ENCODE measurements at places on chromosomes 12 and 14.
A peak's percentile ranks its signal among the peaks of the same experiment; 100 is the strongest.

- DNase-seq = peak; percentile 29
Observed at GRCh38 chr14:58607131-58607951, 30.4 kb upstream of the DACT1 start.

- DNase-seq = no peak
Observed at GRCh38 chr14:36212577-36212976, 36.1 kb upstream of the PTCSC3 start.

- no peak for DNase-seq
Observed at GRCh38 chr12:12399776-12400305, 43.0 kb downstream of the BORCS5 start.

- DNase-seq = no peak
Observed at GRCh38 chr12:42267413-42268190, 29.6 kb upstream of the YAF2 start.

DNA sequence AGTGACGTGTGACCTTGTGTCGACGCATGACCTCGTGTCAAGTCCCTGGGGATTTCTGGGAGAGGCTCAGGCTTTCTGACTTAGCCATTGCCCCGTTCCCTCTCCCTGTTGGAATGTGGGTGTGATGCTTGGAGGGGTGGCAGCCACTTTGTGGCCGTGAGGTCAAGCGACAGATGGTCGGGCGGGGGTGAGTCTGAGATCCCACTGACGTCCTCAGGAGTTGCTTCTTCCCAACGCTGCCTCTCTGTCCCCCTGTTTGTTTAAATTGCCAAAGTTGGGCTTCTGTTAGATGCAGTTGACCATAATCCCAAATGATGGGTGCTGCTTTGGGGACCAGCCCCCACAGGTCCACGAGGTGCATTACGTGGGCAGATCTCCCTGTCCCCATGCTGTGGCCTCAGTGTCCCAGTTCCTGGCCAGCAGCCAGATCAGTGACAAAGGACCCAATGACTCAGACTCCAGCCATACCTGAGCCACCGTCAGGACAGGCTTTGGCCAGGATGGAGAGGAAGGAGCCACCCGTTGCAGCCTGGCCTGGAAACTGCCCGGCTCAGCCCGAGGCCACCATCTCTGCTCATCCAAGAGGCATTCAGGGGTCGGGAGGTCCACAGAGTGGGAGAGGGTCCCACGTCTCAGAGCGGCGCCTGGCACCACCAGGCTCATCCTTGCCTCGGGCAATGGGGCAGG lies 34.4 kb upstream of the GALNT9 start:
- DNase-seq = no peak

- DNase-seq = no peak
Observed at GRCh38 chr14:75252254-75252837, 26.3 kb upstream of the FOS start.

GRCh38 chr14:51382506-51382905 lies 142.5 kb downstream of the TMX1 start:
- no peak for DNase-seq

DNA sequence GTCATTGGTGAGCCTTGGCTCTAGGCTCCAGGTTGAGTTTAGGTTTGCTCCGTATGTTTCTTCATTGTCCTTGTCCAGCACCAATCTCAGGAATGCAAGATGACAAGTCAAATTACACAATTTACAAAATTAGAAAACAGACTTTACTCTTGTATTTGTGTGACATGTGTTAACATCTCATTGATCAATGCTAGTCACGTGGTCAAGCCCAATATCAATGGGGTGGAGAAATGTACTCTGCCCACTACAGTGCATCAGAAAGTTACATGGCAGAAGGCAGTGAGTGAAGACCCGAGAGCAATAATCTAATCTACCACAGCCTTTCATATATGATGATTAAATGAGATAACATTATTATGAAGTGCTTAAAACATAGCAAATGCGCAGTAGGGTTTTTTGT lies 94.8 kb downstream of the ETNK1 start:
- DNase-seq = no peak

DNA sequence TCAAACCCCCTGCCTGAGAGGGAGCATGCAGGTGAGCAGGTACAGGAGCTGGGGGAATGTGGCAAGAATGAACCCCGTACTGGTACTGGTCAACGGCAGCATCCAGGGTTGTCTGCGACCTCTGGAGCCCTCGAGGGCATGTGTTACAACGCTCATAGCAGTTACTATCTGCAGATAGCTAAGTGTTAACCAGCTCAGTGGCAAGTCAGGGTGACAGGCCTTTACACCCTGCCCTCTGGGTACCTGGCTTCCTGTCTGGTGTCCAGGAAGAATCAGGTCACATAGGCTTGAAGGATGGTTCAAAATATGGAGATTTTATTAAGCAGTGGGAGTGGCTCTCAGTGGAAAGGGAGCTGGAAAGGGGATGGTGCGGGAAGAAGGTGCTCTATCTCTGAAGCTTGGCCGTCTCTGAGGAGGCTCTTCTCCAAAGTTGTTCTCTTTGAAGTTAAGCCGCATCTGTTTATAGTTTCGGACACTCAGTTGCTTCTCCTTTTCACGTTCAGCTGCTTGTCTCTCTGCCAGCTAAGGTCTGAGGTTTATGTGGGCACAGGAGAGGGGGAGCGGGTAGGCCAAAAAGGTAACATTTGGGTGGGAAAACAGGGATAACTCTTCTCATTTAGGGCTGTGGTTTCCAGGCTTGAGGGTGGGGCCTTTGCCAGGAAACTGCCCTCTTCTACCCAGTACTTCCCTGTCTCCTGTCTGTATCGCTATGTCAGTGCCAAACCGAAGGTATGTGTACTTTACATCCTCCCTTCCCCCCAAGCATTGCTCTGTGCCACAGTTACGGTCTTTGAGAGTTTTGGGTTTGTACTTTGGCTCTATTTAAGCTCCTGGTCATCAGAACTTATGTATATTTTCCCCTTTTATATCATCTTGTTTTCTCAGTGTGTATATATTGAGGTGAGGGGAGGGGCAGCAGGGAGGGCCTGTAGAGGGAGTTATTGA lies 305.8 kb downstream of the RGS6 start:
- no peak for DNase-seq

DNA sequence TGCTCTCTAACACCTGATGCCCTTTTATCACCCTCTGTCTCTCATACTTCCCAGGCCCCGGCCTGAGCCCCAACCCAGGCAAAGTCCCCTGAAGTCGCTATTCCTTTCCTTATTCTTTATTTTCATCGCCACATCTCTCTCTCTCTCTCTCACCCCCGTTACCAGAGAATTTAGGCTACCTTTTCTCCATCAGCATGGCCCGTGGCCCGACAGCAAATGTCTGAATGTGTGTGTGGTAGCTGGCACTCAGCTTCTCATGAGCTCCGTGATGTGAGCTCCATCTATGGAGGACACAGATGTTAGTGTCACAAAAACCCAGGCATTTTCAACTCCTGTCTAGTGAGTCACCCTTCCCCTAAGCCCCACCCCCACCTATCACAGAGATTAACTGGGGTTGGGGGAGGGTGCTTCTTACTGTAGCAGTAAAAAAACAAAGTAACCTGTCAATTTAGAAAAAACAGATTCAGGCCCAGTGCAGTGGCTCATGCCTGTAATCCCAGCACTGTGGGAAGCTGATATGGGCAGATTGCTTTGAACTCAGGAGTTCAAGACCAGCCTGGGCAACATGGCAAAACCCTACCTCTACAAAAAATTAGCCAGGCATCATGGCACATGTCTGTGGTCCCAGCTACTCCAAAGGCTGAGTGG lies 53.8 kb downstream of the VCPKMT start:
- no peak for DNase-seq

- no peak for DNase-seq
Observed at GRCh38 chr12:113844495-113845210, 121.5 kb downstream of the RBM19 start.

DNA sequence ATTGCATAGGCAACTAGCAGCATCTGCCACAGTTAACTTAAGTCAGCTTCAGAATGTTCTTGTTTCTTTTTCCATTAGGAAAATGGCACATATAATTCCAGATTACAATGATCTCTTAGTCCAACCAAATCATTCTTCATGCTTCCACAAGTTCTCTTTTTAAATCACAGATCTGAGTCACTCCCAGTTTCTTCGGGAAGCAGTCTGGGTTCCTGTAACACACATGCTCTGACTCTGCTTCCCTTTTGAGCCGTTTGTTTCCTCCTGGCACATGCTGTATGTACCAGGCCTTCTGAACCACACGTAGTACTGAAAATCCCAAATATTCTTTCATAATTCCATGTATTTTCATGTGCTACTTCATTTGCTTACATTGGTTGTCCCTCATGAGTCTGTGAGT lies 388.8 kb upstream of the PDE3A start:
- DNase-seq = no peak
